ENCODE measurements at places on chromosomes 5 and 9. TPM values are rescaled to one million over a fixed set of nuclear protein-coding genes. Genes with fewer than 3 reads are reported as not detected.

GRCh38 chr5:168494057-168494555, 7.8 kb downstream of the RARS1 start:
- no peaks in the 10 kb centered on the region for H3K4me1 ChIP-seq
- H3K27ac ChIP-seq, result no peak overlapping the region
- DNase-seq, result no peak
- H3K27me3 ChIP-seq, result no peaks in the 10 kb centered on the region
- H3K36me3 ChIP-seq, result peaks cover 2% of the 10 kb centered on the region
- H3K4me3 ChIP-seq, result no peak overlapping the region

GRCh38 chr9:82105729-82106128, 117.2 kb downstream of the SPATA31D1 start:
- H3K4me1 ChIP-seq, result no peaks in the 10 kb centered on the region
- H3K36me3 ChIP-seq, result no peaks in the 10 kb centered on the region
- DNase-seq, result no peak
- no peak overlapping the region for H3K4me3 ChIP-seq

DNA sequence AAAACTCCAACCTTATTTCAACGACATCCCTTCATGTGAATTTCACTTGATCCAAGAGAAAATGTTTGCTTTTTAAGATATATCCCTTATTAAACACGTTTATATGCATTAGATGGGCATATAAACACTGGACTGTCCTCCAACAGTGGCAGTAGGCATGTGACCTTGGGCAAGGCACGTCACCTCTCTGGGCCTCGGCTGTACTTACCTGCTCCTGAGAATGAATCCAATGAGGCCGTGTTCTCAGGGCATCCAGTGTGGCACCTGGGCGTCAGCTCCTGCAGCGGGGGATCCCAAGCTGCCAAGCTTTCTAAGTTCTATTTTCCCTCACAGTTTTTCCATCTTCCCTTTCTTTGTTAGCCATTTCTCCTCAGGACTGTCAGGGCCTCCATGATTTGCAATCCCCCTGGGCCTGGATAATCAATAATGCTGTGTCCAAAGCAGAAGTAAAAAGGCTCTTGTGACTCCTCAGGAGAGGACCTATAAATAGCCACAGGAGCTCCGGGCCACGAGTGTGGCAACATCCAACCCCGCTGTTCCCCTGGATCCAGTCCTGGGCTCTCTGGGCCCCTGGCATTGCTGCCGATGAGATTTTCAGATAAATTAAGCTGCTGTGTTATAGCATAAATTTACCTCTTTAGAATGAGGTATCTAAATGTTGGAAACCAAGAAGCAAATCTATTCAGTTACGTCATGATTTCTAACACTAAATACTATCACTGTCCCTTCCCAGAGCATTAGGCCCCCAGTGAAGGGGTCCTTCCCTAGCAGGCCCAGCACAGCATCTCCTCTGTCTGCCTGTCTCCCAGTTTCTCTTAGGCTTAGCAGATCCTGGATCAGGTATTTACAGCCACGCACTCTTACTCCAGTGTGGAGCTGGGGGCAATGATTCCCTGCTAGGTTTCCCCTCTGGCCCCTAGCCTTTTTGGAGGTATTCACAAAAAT, 76.8 kb downstream of the PTPN3 start:
- H3K27ac ChIP-seq, result no peak overlapping the region
- no peak overlapping the region for H3K4me3 ChIP-seq
- H3K4me1 ChIP-seq, result peaks cover 54% of the 10 kb centered on the region
- H3K36me3 ChIP-seq, result no peaks in the 10 kb centered on the region
- H3K27me3 ChIP-seq, result no peaks in the 10 kb centered on the region

DNA sequence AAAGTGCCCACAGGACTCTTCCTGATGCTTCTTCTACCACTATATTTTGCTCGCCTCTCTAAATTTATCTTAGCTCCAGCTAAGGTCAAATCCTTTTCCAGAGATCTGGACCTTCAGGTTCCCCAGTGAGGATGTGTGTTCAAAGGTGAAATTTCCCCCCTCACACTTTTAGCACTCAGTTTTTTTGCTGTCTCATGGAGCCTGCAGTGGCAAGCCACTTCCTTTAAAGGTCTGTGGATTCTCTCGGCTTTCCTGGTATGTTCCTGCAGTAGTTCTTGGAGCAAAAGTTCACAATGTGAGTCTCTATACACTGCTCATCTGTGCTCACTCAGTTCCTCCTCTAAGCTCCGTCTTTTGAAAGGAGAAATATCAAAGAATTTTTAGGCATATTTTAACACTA, 181.4 kb downstream of the LURAP1L start:
- no peak overlapping the region for H3K4me3 ChIP-seq
- H3K36me3 ChIP-seq, result no peaks in the 10 kb centered on the region
- H3K27ac ChIP-seq, result no peak overlapping the region
- no peaks in the 10 kb centered on the region for H3K4me1 ChIP-seq

FIBCD1 gene
- 0.95 TPM for total RNA-seq

- H3K27me3 ChIP-seq, result no peaks in the 10 kb centered on the region
- H3K4me1 ChIP-seq, result no peaks in the 10 kb centered on the region
- H3K36me3 ChIP-seq, result no peaks in the 10 kb centered on the region
- H3K27ac ChIP-seq, result no peak overlapping the region
Measured at GRCh38 chr9:3656224-3656623, 130.4 kb upstream of the RFX3 start.

GRCh38 chr9:38389313-38389712, 3.2 kb upstream of the ALDH1B1 start:
- no peak overlapping the region for H3K4me3 ChIP-seq
- no peak overlapping the region for H3K27ac ChIP-seq
- no peaks in the 10 kb centered on the region for H3K36me3 ChIP-seq
- H3K27me3 ChIP-seq, result no peaks in the 10 kb centered on the region
- no peak for DNase-seq

DNA sequence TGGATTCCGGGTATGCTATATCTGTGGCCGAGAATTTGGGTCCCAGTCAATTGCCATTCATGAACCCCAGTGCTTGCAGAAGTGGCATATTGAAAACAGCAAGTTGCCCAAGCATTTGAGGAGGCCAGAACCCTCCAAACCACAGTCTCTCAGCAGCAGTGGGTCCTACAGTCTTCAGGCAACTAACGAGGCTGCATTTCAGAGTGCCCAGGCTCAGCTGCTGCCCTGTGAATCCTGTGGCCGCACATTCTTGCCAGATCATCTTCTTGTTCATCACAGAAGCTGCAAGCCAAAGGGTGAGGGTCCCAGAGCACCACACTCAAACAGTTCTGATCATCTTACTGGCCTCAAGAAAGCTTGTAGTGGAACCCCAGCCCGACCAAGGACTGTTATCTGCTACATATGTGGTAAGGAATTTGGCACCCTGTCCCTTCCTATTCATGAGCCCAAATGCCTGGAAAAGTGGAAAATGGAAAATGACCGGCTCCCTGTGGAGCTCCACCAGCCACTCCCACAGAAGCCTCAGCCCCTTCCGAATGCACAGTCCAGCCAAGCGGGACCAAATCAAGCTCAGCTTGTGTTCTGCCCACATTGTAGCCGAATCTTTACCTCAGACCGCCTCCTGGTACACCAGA, 23.0 kb downstream of the ZNF474 start:
- no peak for DNase-seq
- H3K4me3 ChIP-seq, result no peak overlapping the region
- H3K36me3 ChIP-seq, result no peaks in the 10 kb centered on the region
- no peaks in the 10 kb centered on the region for H3K27me3 ChIP-seq

GNA14 gene
- not detected for total RNA-seq

GRCh38 chr5:24633715-24634325, 11.0 kb downstream of the CDH10 start:
- no peak overlapping the region for H3K4me3 ChIP-seq
- H3K27me3 ChIP-seq, result no peaks in the 10 kb centered on the region
- no peaks in the 10 kb centered on the region for H3K36me3 ChIP-seq
